Astrocyte of the cerebellum (primary cell): ENCODE measurements at places on chromosomes 12 and 14.

DNA sequence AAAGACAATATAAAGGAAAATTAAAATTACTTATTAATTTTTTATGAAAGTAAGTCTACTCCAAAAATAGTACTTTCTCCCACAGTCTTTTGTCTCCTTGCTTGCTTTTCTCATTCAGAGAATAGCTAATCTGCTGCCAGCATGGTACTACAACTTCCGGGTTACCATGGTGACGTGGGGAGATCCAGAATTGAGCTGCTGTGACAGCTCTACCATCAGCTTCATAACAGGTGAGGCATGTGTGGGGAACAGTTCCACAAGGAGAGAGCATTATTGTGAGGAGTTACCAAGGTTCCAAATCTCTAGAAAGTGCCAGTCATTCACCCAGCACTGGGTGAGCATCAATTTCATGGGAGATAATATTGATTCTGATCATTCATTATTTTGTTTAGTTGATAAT is 197.8 kb downstream of the PTPRO start:
- no peak for DNase-seq

DNA sequence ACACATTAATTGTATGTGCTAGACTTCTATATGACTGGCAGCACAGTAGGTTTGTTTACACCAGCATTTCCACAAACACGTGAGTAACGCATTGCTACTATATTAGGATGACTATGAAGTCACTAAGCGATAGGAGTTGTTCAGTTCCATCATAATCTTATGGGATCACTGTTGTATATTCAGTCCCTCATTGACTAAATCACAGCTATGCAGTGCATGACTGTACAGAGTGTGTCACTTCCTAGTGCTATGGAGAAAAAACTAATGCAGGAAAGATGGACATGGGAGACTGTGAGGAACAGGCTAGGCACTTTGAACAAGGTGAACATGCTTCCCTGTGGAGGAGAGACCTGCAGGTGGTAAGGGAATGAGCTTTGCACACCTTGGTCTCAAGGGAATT is 259.8 kb downstream of the NUAK1 start:
- no peak for DNase-seq

- no peak for DNase-seq
These were observed 8.2 kb upstream of the DHRS2 start for GRCh38 chr14:23627961-23628360.

GRCh38 chr12:7712841-7713442 is 1.7 kb downstream of the DPPA3 start:
- DNase-seq = no peak

GRCh38 chr12:122326586-122326985 is 60.3 kb upstream of the VPS33A start:
- DNase-seq = no peak

- DNase-seq = no peak
These were observed 768.1 kb upstream of the TBX3 start for GRCh38 chr12:115451780-115452736.

DNA sequence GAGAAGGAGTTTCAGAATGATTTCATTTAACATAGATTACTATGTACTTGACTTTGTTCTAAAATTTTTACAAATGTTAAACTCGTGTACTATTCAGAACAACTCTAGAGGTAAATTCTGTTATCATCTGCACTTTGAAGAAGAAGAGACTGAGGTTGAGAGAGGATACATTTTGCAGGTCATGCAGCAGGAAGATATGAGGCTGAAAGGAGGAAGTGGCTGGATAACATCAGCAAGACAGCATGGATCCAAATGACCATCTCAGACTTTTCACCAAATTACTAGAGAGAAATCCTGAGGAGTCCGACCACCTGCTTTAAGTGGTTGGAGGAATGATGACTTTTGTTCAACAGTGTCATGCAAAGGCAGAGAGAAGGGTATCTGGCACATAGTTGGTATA is 84.9 kb downstream of the ASCL4 start:
- no peak for DNase-seq

DNA sequence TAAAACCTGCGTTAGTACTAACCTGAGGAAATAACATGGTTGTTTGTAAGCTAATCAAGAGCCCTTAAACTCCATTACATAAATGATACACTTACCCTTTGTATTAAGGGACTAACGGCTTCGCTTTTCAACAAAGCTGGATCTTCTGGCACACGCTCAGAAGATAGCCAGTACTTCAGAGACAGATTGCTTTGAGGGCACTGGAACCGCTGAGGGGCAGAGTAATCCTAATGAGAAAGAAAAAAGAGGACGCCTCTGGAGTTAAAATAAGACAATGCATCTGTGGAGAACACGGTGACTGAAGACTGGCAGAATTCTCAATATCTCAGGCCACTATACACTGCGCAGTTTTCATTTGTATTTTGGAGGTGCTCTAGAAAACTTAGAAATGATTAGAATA is 1.5 kb upstream of the KTN1 start:
- DNase-seq = no peak

- peak; percentile 20 for DNase-seq
These were observed 110.1 kb downstream of the SYNE2 start for GRCh38 chr14:63962906-63963305.

GRCh38 chr12:52214421-52214802 is 18.6 kb upstream of the KRT7 start:
- DNase-seq = no peak

- no peak for DNase-seq
These were observed 1.8 kb downstream of the GALNT6 start for GRCh38 chr12:51389302-51389999.

GRCh38 chr12:4153343-4153892 is 120.1 kb upstream of the CCND2 start:
- no peak for DNase-seq

GRCh38 chr14:53938136-53938837 is 18.3 kb downstream of the BMP4 start:
- no peak for DNase-seq

GRCh38 chr14:103502877-103503276 is 19.8 kb downstream of the CKB start:
- DNase-seq = no peak

- DNase-seq = no peak
These were observed 163.9 kb upstream of the RASSF8 start for GRCh38 chr12:25794571-25794970.

DNA sequence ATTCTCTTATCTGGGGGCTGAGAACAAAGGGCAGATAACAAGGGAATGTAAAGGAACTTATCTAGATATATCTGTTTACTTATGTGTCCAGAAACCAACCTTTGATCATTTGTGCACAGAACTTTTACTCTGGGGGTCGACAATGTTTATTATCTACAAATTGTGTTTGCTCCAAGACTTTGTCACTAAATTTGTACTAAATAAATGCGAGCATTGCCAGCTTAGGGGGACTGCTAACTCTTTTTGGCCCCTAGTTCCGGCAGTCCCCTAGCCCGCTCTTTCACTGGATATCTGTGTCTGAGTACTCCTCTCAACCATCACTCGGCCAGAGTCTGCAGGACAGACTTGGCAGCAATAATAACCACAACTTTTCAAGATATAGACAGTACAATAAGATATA is 88.2 kb downstream of the FSCB start:
- DNase-seq = no peak

GRCh38 chr14:98177551-98177950 is 1094.4 kb downstream of the BCL11B start:
- DNase-seq = no peak

GRCh38 chr12:105706321-105706972 is 376.0 kb downstream of the C12orf75 start:
- peak; percentile 45 for DNase-seq

- no peak for DNase-seq
These were observed 8.3 kb upstream of the PLEK2 start for GRCh38 chr14:67420102-67420739.

DNA sequence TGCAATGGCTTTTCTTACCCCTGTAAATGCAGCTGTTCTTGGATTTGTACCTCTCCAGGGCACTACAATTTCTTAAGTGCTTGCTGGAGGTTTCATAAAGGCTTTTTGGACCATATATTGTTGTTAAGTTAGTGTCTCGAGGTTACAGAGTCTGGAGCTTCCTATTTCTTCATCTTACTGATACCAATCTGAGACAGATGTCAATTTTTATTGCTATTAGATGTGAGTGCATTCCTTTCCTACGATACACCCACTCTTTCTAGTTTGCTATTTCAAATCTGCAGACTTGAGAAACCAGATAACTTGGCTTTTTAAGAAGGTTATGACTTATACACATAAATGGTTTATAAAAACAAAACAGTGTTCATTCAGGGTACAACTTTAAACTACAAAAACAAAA is 2.1 kb downstream of the NOXRED1 start:
- no peak for DNase-seq

- no peak for DNase-seq
These were observed 393.9 kb upstream of the RGS6 start for GRCh38 chr14:71538288-71538687.

DNA sequence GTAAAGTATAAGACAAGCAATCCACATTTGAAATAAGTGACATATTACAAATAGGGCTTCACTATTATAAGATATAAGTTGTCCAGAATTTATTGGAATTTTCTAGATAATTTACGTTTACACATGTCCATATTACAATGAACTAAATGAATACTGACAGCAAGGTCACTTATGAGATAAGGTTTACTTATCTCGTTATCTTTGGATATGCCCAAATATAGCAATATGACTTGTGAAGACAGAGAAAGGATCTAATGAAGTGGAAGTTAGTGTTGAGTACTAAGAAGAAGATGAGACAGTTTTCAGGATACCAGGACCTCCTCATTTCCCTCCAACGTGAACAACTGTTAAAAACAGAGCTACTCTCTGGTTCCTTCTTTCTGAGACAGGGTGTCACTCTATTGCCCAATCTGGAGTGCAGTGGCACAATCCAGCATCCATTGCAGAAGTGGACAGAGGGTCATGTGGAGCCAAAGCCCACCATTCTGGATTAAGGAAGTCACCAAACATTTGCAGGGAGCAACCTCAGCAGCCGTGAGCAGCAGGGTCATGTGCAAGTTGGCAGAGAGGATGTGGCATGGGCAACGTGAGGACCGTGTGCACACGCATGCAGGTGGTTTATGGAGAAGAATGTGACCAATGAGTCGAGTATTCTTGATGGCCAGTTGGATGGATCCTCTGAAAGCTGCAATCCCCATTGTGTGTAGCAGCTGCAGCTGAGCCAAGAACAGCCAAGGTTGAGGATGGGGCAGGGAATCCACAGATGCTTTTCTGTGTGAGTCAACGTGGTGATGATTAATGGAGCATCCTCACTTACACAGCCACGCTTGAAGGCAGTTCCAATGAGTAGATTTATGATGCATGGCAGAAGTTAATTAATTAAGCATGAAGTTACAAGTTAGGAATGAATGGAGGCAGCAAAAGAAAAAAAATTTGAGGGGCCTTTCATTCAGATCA is 111.0 kb downstream of the BICD1 start:
- peak; percentile 58 for DNase-seq

GRCh38 chr12:110578694-110579534 is 4.2 kb downstream of the PPTC7 start:
- no peak for DNase-seq

GRCh38 chr12:117025481-117026151 is 73.6 kb downstream of the TESC start:
- DNase-seq = peak; percentile 45

- DNase-seq = no peak
These were observed 43.6 kb upstream of the PPP2R5C start for GRCh38 chr14:101717663-101718490.

GRCh38 chr12:70359458-70360197 is 6.5 kb upstream of the KCNMB4 start:
- DNase-seq = no peak

- DNase-seq = peak; percentile 51
These were observed 820 bp upstream of the SMAGP start for GRCh38 chr12:51270951-51271518.

- no peak for DNase-seq
These were observed 300.7 kb upstream of the SEL1L start for GRCh38 chr14:81834308-81834707.

DNA sequence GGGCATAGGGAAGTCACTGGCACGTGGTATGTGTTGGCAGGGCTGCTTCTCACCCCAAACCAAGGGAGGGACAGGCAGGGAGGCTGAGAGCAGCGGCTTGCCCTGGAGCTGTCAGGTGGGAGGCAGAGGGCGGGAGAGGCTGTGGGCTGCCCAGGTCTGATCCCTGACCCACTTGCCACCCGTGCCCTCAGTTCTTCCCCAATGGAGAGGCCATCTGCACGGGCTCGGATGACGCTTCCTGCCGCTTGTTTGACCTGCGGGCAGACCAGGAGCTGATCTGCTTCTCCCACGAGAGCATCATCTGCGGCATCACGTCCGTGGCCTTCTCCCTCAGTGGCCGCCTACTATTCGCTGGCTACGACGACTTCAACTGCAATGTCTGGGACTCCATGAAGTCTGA is 4.7 kb downstream of the GNB3 start:
- no peak for DNase-seq

- no peak for DNase-seq
These were observed 27.6 kb upstream of the SEL1L start for GRCh38 chr14:81561084-81561775.

GRCh38 chr12:88579601-88580050 is 645 bp downstream of the KITLG start:
- DNase-seq = no peak

DNA sequence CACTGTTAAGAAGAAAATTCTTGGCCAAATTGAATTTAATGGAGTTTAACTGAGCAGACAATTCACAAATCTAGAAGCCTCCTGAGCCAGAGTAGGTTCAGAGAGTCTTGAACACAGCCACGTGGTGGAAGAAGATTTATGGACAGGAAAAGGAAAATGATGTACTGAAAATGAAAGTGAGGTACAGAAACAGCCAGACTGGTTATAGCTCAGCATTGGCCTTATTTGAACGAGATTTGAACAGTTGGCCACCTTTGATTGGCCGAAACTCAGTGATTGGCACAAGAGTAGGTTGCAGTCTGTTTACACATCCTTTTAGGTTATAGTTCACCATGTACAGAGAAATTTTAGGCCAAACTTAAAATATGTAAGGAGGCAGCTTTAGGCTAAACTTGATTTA is 9.9 kb downstream of the OAS2 start:
- no peak for DNase-seq

DNA sequence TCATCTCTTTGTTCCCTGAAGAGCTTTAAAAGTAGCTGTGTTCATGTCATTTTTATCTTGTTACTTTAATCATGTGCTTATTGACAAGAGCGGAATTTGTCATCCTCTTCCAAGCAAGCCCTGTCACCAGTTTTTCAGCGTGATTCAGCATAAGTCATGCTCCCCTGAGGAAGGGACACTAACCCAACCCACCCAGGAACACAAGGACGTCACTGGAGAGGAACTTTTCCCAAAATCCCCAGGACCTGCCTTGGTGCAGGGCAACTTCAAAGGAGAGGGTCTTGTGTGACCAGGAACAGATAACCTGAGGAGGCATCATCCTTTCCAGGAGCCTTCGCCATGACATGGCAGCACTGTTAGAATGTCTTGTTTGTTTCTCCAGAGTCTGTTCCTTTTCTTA is 107.1 kb upstream of the DIO3 start:
- no peak for DNase-seq
